ENCODE measurements at places on chromosomes 1 and 21.

DNA sequence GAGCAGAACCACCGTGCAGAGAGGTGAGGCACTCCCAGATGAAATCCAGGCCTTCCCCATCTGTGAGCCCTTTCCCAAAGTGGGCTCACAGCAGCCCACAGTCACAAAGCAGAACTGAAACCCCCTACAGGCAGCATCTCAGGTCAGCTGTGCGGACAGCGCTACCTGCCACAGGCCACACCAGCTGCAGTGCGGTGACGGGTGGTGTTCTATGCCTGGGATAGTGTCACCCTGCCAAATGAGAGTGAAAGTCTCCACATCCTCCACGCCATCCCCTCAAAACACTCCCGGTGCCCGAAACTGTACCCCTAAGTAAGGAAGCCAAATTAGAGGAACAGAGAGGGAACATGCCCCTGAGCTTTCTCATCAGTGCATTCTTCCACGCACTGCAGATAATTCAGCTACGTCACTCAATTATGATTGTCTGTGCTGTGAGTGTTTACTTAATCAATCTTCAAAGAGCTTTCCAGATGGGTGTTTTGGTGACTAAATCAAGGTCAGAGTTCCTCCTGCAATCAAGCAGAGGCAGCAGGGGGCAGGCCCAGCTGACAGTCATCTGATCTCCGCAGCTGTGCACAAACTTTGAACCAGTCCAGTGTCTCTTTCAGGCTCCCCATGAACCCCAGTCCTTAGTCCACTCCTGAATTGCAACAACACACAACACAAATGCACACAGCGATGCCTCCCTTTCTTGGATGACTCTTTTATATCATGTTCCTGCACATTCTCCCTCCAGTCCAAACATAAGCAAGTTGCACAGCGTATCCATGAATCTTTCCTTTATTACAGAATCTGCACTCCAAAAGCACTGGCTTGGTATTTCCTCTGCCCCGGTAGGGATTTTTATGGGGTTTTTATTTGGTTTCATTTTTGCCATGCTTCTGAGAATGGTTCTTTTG lies 150.0 kb downstream of the TOMM20 start:
- no peak for DNase-seq

DNA sequence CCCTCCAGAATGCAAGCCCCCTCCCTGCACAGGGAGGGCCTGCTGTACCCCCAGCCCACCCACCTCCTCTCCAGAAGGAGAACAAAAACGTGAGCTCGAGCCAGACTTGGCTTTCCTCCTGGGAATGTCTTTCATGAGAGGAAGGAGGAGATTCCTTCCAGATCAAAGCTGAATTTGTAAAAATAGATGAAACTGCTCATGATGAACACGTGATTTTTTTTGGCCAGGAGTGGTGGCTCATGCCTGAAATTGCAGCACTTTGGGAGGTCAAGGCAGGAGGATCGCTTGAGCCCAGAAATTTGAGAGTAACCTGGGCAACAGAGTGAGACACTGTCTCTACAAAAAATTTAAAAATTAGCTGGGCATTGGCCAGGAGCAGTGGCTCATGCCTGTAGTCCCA lies 21.8 kb downstream of the GPR157 start:
- DNase-seq: no peak

GRCh38 chr1:111602974-111603373 lies 16.6 kb upstream of the RAP1A start:
- DNase-seq: no peak

- no peak for DNase-seq
Observed at GRCh38 chr1:111733183-111733991, 5.8 kb downstream of the INKA2 start.

GRCh38 chr1:113579256-113580018 lies 179.8 kb downstream of the PHTF1 start:
- DNase-seq: no peak
